HepG2 (cell line): ENCODE measurements at places on chromosomes 11 and 22. TPM values are rescaled to one million over a fixed set of nuclear protein-coding genes. Genes with fewer than 3 reads are reported as not detected.

DNA sequence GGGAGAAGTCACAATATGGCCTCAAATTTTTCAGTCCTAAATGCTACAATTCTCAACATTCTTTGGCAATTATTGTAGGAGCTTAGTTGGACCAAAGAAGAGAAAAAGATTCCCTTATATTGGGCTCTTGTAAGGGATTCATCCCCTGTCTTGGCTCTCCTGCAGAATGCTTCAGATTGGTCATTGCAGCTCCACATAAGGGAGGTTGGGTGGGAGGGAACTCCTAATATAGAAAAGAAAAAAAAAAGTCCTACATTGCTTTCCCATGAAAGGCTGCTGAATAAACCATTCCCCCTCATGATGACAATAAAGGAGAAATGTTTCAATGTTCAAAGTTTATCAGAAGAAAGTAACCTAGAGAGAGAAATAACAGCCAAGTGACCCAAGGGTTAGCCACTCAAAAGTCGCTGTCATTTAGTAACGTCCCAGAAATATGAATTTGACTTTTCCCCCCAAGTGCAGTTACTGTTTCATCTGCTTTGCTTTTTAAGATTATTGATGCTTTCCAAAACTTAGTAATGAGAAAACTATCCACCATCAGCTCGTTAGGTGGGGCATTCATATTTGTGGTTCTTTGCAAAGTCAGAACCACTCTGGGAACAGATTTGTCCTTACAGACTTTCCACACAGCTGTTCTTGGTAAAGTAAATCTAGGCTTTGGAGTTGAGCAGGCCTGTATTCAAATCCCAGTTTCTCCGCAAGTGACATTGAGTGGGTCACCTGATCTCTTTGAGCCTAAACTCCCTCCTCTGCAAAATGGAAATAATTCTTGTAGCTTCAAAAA, 5.0 kb upstream of the SLC1A2 start:
- no peak for DNase-seq

GRCh38 chr22:45579306-45579705, 76.6 kb downstream of the FBLN1 start:
- no peak for DNase-seq

DNA sequence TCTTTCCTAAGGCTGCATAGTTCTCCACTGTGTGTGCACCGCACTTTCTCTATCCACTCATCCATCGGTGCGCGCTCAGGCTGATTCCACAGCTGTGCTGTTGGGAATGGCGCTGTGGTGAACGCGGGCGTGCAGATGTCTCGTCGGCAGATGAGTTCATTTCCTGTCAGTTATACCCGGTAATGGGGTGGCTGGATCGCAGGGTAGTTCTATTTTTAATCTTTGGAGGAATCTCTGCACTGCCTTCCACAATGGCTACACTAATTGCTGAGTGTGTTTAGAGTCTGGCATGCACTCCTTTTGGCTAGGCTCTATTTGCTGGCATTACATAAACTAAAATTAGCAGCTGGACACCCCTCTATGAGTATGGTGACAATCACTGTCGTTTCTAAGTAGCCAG, 27.9 kb upstream of the KRTAP5-7 start:
- no peak for DNase-seq

- no peak for DNase-seq
Observed at GRCh38 chr11:117723277-117724024, 73.6 kb downstream of the DSCAML1 start.

DNA sequence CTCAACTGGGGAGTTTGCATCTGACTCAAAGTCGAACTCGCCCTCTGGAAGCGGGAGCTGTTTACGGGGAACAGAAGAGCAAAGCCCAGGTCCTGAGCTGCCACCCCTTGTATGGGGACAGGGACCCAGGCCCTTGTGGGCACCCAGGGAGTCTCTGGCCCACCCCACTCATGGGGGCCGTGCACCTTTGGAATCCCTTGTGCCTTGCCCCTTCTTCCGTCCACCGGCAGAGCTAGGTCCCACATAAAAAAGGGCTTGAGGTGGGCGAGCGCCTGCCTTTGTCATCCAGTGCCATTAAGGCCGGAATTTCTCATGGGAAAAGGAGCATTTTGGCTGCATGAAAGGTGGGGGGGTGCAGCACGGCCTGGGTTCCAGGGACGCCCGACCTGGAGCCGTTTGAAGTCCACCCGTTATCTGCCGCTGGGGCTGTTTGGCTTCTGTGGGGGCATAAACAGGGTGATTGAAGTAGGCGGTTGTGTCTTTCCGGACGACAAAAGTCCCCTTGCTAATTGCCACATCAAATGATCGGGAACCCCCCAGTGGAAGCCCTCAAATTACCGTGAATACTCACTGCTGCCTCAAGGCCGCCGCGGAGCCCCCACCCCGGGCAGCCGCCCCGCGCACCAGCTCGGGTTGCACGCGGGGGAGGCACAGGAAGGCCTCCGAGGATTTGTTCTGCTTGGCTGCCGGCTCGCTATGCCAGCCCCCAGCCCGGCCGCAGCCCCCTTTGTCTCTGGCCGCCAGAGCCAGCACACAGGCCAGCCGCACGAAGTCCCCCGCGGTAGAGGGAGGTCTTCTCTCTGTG, 49.0 kb upstream of the FGF3 start:
- no peak for DNase-seq

Gene PATZ1
- 30.4 and 30.5 TPM in 2 replicates for total RNA-seq

DNA sequence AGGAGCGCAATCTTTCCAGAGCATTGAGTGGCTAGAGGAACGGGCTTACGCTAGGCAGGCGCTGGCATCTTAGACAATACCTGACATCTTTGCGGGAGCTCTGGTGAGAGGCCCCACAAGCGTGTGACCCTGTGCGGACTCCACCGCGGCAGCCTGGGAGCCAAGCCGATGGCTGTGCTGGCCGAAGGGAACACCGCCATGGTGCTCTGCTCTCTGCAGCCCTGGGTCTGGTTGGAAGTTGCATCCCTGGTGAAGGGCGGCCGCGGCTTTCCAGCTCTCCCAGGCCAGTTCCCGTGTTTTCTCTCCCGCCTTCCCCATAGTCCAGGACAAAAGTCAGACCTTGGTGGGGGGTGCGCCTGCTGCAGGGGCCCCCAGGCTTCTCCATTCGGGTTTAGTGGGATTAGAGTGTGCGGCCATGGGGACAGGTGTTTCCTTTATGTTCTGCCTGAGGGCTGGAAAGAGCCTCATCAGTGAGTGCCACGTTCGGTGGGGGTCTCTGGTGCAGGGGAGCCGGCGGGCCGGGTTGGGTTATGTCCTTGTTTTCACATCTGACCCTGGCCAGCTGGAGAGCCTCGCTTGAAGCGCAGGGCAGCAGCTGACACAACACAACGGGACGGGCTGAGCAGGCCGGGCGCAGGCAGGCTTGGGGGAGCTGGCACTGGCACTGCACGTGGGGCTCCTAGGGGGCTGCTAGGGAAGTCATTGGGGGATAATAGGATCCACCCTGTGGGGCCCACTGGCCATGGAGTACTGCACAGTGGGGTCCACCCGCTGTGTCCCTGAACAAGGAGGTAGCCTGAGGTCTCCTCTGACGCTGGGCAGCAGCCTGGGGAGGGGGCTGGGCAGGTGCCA, 94.8 kb downstream of the KCNQ1 start:
- no peak for DNase-seq

Gene BATF2
- total RNA-seq, result 3.9 and 4.2 TPM in 2 replicates

- DNase-seq, result no peak
Observed at GRCh38 chr11:68523743-68524142, 63.2 kb downstream of the PPP6R3 start.

- DNase-seq, result no peak
Observed at GRCh38 chr11:4140067-4140636, 45.6 kb downstream of the RRM1 start.

DNA sequence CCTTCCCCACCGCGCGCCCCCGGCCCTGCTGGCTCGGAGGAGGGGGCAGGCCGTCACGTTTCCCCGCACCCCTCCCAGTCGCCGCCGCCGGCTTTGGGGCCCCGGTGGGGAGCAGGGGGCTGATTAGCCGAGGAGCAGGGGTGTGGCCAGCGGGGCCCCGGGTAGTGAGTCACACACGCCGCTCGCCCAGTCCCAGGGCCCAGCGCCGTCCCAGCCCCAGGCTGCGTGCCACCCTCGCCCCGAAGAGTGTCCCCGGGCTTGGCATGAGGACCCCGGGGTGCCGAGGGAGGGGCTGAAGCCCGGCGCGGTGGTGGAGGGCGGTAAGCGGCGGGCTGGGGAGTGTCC, 34.4 kb downstream of the PRDM11 start:
- DNase-seq, result no peak

DNA sequence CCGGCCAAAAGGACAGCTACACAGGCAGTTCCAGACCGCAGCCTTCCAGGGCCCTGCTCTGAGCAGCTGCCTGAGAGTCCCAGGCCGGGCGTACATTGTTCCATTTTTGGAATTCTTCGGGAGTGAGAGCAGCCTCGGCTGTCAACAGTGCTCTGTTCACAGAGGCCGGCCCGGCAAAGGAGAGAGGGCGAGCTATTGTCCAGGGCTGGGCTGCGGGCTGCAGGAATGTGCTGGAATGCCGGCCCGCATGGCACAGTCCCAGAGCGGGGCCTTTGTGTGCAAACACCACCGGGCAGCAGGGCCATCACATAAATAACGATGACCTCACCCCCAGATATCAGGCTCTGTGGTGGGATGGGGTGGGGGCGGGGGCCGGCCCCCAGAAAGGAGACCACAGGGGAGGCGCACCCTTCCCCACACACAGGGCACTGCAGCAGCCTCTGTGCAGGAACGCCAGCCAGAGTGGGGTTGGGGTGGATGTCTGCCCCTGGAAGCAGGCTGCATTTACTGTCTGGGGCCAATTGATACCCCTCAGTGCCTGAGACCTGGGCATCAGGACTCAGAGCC, 15.8 kb downstream of the LINC01488 start:
- DNase-seq, result peak; percentile 97

Gene SYT12
- total RNA-seq, result 0.02 TPM in 1 of 2 replicates, not detected in the other
